ENCODE measurements at places on chromosomes 4 and X.

- no peak for DNase-seq
Observed at GRCh38 chr4:113404841-113405240, 355.4 kb downstream of the ANK2 start.

DNA sequence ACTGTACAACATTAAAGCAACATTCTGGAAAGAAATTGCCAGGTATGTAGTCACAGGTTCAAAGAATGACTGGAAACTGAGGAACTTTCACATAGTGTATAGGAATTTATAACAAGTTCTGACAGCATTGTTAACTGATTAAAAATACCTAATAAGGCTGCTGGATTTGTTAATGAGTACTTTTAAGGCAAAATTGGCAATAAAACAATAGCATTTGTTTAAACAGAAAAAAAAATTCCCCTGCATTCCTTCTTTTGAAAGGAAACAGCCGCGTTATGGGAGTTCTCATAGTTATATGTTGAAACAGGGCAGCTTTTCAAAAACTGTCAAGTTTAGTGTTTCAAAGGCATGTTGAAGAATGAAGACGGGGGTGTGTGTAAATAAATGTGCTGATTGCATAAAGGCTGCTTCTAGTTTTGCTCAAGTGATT is 282.5 kb upstream of the FAT1 start:
- no peak for DNase-seq

DNA sequence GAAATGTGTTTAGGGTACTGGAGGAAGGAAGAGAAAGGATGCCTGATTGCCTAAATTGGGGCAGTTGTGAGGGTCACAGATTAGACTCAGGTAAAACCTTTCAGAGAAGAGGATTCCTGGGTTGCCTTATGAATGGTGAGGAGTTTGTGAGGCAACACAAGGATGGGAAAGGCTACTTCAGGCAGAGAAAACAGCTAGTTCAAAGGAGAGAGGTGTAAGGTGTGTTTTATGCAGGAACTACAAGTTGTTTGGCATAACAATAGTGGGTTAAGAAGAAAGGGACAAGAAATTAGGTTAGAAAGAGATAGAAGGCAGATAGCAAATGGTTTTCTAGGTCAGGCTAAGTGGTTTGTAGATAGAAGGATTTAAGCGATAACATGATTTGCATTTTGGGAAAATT is 75.1 kb upstream of the PGRMC2 start:
- no peak for DNase-seq

DNA sequence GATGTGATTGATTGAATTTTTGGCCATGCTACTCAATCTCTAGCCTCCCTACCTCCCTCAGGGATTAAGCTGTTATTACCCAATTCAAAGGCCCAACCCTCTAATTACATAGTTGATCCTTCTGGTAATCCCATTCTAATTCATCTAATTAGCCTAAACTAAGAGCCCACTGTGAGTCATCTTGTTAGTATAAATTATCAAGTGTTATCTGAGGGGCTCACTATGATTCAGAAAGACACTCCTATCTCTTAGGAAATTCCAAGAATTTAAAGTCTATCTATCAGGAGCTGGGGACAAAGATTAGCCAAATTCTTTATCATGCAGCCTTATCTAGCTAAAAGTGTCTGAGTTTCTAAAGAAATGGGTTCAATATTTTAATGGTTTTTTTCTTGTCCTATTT is 32.9 kb upstream of the VEGFC start:
- DNase-seq: no peak

- DNase-seq: peak; percentile 1
Observed at GRCh38 chrX:9566150-9566621, 101.3 kb downstream of the TBL1X start.

Measured in CD4-positive, alpha-beta T cell treated with Interleukin-12 subunit alpha and Interleukin-12 subunit beta, for 1 hour (primary cell).